ENCODE measurements at places on chromosomes 7 and 10. TPM values are rescaled to one million over a fixed set of nuclear protein-coding genes. Genes with fewer than 3 reads are reported as not detected.
A peak's percentile ranks its signal among the peaks of the same experiment; 100 is the strongest.

Gene TTYH3
- 6.1 TPM for total RNA-seq

GRCh38 chr10:23516530-23516929, 77.7 kb downstream of the OTUD1 start:
- DNase-seq, result peak; percentile 12

- DNase-seq, result no peak
Measured at GRCh38 chr7:114956702-114957101, 34.8 kb downstream of the MDFIC start.

- no peak for DNase-seq
Measured at GRCh38 chr10:119425881-119426170, 116.7 kb downstream of the RGS10 start.

- DNase-seq, result no peak
Measured at GRCh38 chr7:7821517-7821916, 103.1 kb upstream of the RPA3 start.

DNA sequence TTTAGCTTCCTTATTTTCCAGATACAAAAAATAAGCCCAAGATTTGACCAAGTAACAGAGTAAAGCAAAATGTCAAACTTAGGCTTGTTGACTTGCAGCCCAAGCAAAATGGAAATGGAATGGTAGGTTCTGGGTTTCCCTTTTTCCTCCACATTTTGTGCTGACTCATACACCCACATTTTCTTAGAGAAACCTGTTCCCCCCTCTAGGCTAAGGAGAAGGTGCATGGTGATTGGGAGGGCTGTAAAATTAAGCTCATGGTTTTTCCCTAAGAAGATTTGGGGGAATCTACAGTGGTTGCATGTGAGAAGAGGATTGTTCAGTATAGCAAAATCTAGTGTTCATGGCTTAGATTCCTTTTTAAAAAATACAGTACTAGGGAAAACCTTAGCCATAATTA, 127.4 kb downstream of the ARL4A start:
- no peak for DNase-seq

DNA sequence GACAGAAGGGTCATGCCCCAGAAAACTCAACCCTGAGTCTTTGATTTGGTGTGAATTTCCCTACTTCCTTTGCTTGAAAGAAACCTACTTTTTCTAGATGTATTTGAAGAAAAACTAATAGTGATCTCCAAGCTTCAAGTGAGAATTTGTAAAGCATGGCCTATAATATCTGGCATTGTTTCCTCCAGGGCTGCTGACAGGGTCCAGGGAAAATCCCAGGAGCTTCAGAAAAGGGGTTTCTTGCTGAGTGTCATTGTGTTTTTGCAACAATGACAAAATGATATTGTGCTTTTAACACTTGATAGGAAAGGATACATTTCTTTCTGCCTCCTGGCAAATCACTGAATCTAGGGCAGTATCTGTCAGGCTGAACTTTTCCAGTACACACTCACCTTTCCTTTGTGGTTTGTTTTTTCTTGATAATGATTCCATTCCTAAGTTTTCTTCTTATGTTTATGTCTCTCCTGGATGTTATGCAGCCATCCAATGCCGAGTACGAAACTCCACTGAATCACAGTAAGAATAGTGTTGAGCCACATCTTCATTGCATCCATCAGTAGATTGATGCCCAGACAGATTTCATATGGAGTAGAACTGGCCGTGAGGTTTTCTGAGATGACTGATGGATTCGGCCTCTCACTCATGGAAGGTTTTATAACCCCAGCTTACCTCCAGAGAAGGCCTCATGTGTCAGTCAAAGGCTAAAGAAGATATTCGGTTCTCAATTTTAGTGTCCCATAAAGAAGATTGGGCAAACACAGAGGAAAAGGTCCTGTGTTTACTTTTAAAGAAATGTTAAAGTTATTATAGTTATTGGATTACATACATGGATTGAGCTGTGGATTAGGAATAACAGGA, 76.9 kb upstream of the STEAP1B start:
- DNase-seq, result no peak

Gene IFIT3
- total RNA-seq, result 7.8 TPM

GRCh38 chr10:78166261-78166660, 132.6 kb downstream of the RPS24 start:
- no peak for DNase-seq

DNA sequence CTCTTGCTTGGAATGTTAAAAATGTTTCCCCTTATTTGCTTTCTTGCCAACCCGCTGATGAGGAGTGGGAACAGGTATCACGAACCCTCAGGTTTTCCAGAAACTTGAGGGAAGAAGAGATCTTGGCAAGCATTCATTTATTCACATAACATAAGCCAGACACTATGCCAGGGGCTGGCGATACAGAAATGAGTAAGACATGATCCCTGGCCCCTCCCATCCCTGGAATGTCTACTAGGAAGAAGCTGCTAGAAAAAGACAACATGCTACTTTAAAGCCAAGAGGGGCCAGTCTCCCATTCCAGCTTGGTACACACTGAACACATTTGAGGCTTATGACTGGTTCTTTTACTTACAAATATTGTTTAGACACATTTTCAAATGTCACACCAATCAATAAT, 26.4 kb downstream of the SLC35B4 start:
- peak; percentile 15 for DNase-seq

DNA sequence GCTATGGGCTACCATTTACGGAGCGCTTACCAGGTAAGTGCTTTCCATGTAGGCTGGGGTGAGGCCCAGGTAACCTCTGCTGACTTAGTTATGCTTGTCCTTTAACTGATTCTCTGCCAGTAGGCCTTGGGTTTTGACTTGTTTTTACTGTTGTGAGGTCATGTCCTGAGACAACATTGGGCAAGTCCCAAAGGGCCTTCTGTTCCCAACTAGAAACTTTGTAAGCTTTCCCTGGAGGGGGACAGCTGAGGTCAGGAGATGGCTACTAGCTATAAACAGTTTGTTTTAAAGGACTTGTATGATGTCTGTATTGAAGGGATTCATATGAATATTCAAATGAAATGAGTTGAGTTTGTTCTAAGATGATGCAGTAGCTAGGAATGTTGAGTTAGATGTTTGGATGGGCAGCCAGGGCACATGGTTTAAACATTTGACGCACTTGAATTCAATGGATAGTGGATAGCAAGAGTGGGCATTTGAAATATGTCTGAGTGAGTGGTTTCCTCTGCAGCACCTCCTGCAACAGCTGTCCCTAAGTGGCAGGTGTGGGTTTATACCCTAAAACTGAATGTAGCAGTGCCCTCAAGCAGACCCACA, 10.0 kb upstream of the SGPL1 start:
- no peak for DNase-seq

GRCh38 chr10:43323245-43323644, 48.2 kb upstream of the FXYD4 start:
- DNase-seq, result no peak

DNA sequence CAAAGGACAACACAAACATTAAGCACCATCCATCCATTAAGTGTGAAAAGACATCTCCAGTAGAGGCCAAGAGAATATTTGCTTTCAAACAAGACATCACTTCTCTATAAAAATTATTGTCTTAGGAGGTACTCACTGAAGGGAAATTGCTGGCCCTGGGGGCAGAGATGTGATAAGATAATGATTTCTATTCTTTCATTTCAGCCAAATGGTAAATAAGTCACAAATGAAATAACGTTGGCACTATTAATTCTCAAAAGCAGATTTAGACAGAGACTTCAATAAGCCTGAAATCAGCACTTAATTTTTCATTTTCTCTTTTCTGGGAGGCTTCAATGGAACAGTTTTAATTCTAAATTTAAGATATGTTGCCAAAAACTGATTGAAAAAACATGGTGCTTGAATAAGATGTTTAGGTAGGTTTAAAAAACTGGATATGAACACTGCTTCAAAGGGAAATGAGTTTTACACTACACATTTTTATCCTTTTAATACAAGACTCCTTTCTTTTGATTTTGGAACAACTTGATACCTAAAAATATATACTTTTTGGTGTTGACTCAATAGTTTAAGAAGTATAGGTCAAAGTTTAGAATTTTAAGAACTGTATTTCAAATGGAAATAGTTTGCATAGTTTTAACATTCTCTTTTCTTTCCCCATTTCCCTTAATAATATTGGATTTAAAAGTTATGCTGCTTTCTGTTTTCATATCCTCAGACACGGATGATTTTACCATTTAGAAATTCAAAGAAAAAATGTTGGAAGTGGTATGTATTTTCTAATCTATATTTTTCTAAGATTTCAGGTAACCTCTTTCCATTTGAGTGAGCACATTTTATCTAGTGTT, 204.0 kb downstream of the AHR start:
- DNase-seq, result no peak

DNA sequence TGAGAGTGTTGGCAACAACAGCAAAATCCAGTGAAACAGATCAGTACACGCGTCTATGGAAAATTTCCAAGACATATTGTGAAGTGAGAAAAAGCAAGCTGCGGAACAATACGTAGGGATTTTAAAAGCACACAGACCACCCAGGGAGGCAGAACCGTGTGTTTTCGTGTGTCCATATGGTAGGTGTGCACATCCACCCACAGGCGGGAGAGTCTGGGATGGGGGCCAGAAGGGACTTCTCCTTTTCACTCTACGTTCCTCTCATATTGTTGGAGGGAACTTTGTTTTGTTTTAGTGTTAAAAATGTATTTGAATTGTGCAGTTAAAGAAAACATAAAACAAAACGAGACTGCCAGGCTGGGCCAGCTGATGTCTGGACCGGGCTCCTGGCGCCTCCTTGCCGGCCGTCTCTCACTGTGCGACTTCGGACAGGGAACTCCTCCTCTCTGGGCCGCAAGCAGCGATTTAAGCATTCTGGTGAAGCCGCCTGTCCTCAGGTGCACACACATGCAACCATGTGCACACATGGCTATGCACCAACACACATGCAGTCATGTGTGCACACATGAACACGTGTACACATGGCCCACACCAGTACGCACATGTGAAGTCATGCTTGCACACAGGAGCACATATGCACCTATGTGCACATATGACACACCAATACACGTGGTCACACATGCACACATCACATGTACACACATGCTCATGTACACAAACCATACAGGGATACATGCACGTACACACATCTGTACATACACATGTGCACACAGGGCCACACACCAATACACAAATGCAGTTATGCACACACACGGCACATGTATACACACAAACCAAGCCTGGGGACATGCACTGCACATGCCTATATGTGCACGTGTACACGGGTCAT, 141.1 kb downstream of the ELFN1 start:
- peak; percentile 13 for DNase-seq

DNA sequence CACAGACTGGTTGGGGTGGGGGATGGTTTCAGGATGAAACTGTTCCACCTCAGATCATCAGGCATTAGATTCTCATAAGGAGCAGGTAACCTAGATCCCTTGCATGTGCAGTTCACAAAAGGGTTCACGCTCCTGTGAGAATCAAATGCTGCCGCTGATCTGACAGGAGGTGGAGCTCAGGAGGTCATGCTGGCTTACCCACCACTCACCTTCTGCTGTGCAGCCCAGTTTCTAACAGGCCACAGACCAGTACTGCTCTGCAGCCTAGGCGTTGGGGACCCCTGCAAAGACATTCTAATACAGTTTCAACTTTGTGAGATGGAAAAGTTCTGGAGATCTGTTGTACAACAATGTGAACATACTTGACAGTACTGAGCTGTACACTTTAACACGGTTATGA, 39.9 kb downstream of the STRA8 start:
- DNase-seq, result no peak

GRCh38 chr7:37410305-37411229, 38.1 kb downstream of the ELMO1 start:
- DNase-seq, result no peak

DNA sequence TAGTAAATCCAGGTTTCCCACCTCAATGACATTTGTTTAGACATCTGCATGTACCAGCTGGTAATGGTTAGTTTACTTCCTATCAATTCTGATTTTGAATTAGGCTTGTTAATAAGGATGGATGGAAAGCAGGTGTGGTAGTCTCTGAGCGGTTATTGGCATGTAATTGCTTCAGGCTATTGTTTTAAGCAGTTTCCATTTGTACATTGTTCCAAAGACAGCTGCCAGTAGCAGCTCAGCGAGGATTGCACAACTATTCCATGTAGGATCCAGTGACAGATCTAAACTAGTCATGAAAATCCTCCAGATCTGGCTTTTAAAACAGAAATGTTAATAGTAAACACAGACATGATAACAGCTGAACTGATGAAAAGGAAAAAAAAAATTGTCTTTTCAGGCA, 436.0 kb upstream of the ADARB2 start:
- DNase-seq, result no peak

Gene KCND2
- total RNA-seq, result under 0.01 TPM

- peak; percentile 58 for DNase-seq
Measured at GRCh38 chr7:82109288-82109687, 334.3 kb downstream of the CACNA2D1 start.

DNA sequence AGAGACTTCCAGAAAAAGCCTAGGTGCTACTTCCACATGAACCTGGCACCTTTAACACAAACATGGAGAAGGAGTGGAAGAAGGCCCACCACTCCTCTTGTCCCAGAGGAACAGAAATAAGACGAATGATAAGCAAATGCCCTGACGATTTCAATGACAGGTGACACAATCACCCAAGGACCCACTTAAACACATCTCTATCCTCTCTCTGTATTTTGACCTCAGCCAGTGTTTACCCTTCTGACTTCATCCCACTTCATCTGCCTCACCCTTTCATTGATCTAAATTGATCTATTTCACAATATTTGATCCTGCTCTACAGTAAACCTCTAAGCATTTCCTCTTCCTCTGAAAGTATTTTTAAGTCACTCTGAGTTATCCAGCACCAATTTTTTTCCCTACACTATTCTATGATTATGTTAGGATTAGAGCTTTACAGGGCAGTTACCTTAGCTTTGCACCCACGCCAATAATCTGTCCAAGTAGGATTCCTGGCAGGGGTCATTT, 9.1 kb downstream of the GOT1 start:
- DNase-seq, result no peak

DNA sequence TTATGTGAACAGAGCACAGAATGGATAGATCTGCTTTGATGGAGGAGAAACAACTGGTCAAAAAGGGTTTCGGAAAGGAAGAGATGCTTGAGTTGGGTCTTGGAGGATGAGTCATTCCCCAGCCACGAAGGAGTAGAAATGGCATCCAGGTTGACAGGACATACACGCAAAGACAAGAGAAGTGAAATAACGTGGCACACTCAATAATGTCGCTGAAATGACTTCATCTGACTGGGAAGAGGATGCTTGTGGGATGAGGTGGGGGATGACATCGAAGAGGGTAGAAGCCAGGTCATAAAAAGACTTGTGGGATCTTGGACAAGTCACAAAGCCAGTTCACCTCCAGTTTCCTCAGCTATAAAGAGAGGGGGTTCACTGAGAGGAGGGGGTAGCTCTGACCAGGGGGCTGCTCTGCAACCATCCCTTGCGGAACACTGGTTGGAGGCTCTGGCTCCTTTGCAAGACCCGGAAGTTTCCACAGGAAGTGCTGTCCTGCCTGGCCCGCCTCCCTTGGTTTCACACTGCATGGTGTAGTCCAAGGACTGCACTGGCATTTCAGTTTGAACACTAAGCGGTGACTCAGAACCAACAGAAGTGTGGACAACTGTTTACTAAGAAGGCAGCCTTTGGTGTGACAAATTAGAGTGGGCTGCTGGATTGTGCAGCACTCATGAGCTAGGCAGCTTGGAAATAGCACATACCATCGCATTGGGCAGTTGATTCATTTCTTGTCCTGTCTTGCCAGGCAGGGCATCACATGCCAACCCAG, 189.9 kb upstream of the ADO start:
- DNase-seq, result peak; percentile 54

Gene ENO4
- under 0.01 TPM for total RNA-seq
